ENCODE measurements at places on chromosomes 4 and X.

DNA sequence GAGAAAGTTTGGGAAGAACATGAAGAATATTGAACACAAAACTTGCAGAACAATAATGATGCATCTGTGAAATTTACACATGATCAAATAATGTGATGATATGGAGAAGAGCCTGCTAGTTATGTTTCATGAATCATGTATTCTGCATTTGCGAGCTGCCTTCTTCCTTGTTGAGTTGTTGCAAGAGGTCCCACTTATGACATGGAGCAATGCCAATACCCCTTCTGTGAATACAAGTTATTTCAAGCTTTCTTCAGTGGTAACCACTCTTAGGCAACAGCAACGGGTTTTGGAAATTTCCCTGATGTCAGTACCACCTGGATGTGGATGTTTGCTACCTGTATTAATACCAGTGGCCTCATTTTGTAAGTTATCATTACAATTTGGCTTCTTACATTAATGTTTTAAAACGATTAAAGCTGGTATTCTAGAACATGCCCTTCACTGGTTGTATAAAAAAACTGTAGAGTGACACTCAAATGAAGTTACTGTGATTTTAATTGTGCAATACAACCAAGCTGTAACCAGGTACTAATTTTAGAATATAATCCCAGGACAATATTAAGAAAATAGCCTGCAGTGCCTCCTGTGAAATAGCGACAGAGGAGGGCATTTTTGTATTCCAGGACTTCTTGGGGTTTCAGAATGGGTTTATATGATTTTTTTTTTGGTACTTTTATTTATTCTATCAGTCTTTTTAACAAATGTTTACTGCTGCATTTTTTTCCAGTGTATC, 25.3 kb downstream of the IQCM start:
- no peaks in the 10 kb centered on the region for H3K4me1 ChIP-seq
- H3K27ac ChIP-seq: no peak overlapping the region
- no peaks in the 10 kb centered on the region for H3K36me3 ChIP-seq
- H3K27me3 ChIP-seq: no peaks in the 10 kb centered on the region
- no peak overlapping the region for H3K4me3 ChIP-seq

GRCh38 chr4:153643406-153644383, 40.4 kb upstream of the TLR2 start:
- no peaks in the 10 kb centered on the region for H3K27me3 ChIP-seq
- H3K27ac ChIP-seq: no peak overlapping the region
- no peaks in the 10 kb centered on the region for H3K4me1 ChIP-seq
- no peaks in the 10 kb centered on the region for H3K36me3 ChIP-seq

DNA sequence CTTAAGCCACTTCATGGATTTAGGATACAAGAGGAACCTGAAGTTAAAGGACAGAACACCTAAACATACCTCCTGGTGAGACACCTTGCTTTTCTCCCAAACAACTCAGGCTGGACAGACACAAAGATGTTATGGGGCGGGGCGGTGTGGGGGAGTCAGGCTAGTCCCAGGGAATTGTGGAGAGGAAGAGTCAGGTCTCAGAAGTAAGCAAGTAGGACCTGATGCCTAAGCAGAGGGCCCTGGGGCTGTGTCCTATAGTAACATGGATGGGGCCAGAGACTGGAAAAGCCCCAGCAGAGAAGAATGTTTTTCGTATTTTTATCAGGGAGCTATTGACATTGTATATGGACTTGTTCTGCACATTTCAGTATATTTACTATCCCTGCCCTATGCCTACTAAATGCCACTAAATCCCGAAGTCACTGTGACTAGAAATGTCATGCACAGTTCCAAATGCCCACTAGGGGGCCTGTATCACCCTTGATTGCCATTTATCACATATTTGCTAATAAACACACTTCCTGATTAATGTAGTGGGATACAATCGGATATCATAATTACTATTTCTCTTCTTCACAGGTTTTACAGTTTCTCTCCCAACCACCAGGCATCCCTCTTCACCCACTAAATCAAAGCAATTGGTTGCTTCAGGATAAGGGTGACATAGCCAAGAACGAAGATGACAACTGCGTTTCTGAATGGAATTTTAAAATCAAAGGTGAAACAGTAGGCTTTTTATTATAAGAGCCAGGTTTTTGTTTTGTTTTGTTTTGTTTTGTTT, 23.8 kb upstream of the ARHGAP10 start:
- H3K36me3 ChIP-seq: no peaks in the 10 kb centered on the region
- no peak for DNase-seq
- H3K27me3 ChIP-seq: no peaks in the 10 kb centered on the region
- H3K4me1 ChIP-seq: peaks cover 5% of the 10 kb centered on the region
- no peak overlapping the region for H3K27ac ChIP-seq

DNA sequence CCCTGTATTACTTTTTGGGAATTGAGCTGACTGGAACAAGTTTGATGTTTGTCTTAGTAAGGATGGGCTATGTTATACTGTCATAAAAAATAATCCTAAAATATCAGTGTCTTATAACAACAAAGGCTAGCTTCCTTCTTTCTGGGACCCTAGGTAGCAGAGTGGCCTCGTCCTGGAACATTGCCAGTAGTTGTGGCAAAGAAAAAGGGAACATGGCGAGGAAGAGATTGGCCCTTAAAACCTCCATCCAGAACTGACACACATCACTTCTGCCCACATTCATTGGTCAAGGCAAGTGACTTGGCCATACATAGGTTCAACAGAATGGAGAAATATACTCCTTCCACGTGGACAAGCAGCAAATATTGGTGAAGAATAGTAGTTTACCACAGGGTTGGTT, 287.9 kb downstream of the PPP1R2C start:
- H3K27ac ChIP-seq: no peak overlapping the region
- no peak for DNase-seq
- no peak overlapping the region for H3K4me3 ChIP-seq

- H3K27ac ChIP-seq: no peak overlapping the region
- H3K36me3 ChIP-seq: no peaks in the 10 kb centered on the region
- H3K4me1 ChIP-seq: peaks cover 32% of the 10 kb centered on the region
- H3K27me3 ChIP-seq: no peaks in the 10 kb centered on the region
- no peak for DNase-seq
- no peak overlapping the region for H3K4me3 ChIP-seq
These were observed 35.8 kb downstream of the CPEB2 start for GRCh38 chr4:15037923-15038541.

DNA sequence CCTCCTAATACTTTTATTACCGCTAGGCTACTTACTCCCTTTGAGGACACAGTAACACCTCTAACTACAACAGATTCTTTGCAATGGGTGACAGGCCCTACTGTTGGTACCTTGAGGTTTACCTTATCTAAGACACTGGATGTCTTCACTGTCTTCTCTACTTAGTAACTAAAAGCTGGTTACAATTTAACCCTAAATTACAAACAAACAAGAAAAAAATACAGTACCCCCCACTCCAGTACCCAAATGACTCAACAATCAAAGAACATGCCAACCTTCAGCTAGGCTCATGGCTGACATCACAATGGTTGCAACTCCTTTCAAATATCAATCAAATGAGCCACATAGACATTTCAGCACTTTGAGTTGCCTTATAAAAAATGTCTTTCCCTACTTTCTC, 198.0 kb downstream of the GUCY2F start:
- no peak overlapping the region for H3K4me3 ChIP-seq
- no peak for DNase-seq
- no peak overlapping the region for H3K27ac ChIP-seq

- H3K4me3 ChIP-seq: no peak overlapping the region
- no peak for DNase-seq
- no peaks in the 10 kb centered on the region for H3K27me3 ChIP-seq
- no peaks in the 10 kb centered on the region for H3K4me1 ChIP-seq
These were observed 1964.2 kb downstream of the ARAP2 start for GRCh38 chr4:34280131-34280530.

GRCh38 chrX:134484039-134484438, 24.1 kb downstream of the HPRT1 start:
- no peak for DNase-seq
- no peaks in the 10 kb centered on the region for H3K4me1 ChIP-seq
- H3K27ac ChIP-seq: no peak overlapping the region
- H3K4me3 ChIP-seq: no peak overlapping the region

GRCh38 chr4:2733844-2734574, 22.1 kb downstream of the TNIP2 start:
- no peak overlapping the region for H3K27ac ChIP-seq
- H3K4me3 ChIP-seq: no peak overlapping the region
- DNase-seq: no peak
- H3K27me3 ChIP-seq: no peaks in the 10 kb centered on the region
- peaks cover 48% of the 10 kb centered on the region for H3K36me3 ChIP-seq
- no peaks in the 10 kb centered on the region for H3K4me1 ChIP-seq
